ENCODE measurements at places on chromosomes 13 and 19.

GRCh38 chr13:40095695-40096356 is 440.4 kb downstream of the COG6 start:
- DNase-seq, result no peak

- DNase-seq, result no peak
Measured at GRCh38 chr13:94056362-94056990, 423.0 kb downstream of the DCT start.

DNA sequence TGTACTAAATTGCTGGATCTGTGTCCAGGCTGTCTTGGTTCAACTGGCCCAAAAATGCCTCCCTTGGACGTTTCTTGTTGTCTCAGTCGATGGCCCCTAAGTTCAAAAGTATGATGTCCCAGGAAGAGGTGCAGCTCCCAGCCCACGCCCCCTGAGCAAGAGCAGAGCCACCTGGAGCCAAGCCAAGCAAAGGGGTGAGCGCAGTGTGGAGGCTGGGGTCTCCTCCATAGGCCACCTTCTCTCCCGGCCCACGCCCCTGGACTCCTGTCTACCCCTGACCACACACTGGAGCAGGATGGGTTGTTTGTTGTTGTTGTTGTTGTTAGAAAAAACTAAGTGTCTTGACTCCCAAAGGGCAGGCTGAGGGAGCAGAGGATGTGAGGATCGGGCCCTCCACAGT is 26.0 kb upstream of the NPAS1 start:
- DNase-seq, result no peak

DNA sequence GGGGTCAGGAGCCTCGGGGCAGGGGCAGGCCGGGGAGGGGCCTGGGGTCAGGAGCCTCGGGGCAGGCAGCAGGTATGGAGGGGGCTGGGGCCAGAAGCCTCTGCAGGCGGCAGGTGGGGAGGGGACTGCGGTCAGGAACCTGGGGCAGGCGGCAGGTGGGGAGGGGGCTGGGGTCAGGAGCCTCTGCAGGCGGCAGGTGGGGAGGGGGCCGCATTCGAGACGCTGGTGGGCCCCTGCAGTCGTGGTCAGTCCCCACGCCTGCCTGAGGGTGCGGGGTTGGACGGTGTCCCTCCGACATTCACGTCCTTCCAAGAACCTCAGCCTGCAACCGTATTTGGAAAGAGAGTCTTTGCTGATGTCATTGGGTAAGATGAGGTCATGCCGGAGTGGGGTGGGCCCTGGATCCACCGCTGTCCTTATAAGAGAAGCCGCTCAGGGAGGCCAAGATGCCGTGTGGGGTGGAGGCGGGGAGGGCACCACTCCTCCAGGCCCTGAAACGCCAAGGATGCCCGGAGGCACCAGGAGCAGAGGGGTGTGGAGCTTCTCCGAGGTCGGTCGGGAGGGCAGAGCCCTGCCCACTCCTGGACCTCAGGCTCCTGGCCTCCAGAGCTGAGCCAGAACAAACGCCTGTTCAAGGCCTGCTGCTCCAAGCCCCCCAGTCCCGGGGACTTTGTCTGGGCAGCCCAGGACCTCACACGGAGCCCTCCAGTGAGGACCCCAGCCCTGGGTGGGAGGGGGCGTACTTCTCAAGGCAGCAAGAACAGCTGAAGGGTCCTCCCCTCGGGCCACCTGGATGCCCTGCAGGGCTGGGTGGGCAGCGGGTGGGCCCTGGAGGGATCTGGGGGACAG is 30.1 kb downstream of the PIP5K1C start:
- DNase-seq, result no peak

- DNase-seq, result no peak
Measured at GRCh38 chr13:98988277-98988676, 10.4 kb upstream of the DOCK9 start.

GRCh38 chr19:47471733-47472457 is at the start of gene SLC8A2:
TSS of gene SLC8A2 (minus strand) at chr19:47471893. CDS start at chr19:47466403, 5,490 bp downstream.
- DNase-seq, result no peak

- DNase-seq, result no peak
Measured at GRCh38 chr13:91168386-91168711, 179.1 kb upstream of the MIR17HG start.

- no peak for DNase-seq
Measured at GRCh38 chr19:1276628-1277022, 1.3 kb downstream of the FAM174C start.

DNA sequence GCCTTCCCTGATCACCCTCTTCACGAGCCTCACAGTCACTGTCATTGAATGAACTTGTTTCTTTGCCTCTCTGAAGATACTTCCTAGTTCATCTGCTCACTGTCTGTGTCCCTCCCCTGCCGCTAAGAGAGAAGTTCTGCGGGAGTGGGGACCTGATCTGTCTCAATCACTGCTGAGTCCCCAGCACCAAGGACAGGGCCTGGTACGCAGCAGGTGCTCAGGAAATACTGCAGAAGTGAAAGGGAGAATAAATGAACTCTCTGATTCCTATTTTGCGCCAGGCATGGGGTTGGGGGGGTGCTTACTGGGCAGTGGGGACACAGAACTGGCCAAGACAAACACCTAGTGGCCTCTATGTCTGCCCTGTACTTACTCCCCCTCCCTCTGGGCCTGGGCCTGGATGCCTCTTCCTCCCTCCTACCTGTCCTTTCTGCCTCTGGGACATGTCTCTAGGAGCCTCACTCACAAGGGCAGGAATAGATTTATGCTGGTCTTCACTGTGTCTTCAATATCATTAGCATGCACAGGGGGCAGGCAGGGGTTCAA is 17.5 kb downstream of the FCGBP start:
- DNase-seq, result no peak
